Mucosa of gallbladder (tissue), 1 donor: ENCODE measurements at places on chromosomes 12 and 14.

DNA sequence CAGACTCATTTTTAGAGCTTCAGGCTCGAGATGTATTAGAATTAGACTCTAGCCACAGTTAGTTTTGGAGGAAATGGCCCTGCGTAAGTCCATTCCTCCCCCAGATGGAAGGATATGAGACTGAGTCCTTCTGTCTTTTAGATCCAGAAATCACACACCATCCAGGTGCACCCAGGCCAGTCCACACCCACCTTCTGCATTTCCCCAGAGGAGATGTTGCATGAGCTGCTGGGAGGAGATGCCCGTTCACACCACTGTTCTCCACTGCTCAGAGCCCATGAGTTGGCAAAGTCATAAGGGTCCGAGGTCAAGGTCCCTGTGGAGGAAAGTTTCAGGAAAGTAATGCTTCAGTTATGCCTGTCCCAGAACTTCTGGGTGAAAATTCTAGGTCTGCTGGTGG, 29.2 kb downstream of the VWF start:
- DNase-seq, result no peak

DNA sequence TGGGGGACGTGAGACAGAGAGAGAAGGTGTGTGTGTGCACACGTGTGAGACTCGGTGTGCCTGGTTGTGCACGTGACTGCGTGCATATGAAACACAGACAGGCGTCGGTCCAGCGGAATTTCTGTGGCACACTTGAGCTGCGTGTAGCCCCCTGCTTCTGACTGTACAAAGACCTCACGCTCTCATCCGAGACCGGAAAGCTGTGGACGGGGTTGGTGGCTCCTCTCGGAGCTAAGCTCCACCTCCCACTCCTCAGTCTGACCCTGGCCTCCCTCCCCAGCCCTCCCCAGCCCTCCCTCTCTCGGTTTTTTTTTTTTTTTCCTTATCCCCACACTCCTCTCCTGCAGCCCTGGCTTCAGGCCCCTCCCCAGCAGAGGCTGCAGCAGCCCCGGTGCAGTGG, 8.3 kb upstream of the C14orf180 start:
- no peak for DNase-seq

DNA sequence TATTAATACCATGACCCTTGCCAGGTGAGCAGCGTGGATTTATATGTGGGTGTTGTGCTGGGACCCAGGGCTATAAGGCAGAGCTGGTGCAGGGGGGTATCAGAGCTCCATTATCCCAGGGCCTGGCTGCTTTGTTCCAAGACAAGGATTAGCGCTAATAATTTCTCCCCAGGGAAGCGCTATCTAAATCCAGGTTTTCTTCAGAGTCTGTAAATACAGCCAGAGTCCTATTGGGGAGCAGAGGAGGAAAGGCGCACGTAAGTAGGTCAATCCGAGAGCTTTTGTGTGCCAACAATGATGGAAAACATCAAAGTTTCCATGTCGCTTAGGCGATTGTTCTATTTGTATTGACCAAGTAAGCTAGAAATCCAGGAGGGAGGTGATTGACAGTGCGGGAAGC, 1009.7 kb downstream of the VRK1 start:
- DNase-seq, result no peak

GRCh38 chr12:6458281-6459003, 6.6 kb downstream of the TAPBPL start:
- DNase-seq, result no peak

DNA sequence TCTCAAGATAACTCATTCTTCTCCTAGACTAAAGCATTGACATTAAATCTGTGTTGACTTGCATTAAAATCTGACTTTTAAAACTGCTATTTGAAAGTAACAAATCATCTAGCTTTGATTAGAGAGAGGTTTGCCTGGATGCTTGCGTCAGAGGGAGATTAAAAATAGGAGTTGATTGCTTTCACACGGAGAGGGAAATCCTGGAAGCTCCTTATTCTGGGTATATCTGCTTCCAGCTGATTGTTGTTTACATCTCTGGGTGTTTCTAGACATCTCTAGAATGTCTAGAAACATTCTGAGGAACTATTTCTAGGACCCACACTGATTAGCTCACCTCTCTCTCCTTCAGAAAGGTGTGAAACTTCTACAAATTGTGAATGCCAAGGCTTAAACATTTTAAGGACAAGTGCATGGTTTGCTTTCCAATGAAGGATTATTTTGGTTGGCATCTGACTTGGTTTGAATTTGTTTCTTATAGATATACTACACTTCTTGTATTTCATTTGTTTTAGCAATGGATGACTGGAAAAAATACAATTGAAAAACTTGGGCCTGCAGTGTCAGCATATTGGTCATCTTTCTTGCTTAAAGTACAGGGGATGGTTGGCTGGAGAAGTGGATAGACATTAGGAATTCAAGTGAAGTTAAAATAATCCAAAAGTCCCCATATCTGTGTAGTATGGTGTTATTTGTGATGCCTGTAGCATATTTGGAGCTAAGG, 2.1 kb downstream of the DIP2B start:
- DNase-seq, result no peak

DNA sequence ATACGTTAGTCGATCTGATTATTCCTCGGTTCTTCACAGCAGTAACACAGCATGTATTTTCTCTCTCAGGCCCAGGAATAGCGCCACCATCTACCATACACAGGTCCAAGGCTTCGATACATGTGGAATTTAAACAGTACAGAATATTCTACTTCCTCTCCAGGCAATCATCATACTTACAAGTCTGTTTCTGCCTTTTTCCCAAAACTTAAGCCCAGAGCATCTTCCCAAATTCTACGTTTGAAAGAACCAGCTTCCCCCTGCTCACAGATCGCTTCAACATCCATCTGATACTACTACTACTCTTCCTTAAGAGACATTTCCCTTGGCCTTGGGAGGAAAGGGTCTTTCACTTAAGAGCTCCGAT, 626 bp downstream of the TXNDC16 start:
- DNase-seq, result peak; percentile 16

DNA sequence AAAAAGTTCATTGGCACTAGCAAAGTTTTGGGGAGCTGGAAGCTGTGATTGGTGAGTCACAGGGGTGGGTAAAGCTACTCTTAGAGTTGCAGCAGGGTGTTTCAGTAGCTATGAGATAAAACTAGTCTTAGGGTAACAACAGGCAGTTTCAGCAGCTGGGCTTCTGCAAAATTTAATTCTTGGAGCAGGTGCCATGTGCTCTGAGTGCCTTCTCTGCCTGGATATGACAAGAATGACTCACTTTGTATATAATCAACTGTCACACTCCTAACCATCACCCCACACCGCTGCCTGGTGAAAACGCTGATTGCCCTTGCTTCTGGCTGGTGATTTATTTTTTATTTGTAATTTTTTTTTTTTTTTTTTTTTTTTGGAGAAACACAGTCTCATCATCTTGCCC, 10.5 kb upstream of the PLBD2 start:
- no peak for DNase-seq

DNA sequence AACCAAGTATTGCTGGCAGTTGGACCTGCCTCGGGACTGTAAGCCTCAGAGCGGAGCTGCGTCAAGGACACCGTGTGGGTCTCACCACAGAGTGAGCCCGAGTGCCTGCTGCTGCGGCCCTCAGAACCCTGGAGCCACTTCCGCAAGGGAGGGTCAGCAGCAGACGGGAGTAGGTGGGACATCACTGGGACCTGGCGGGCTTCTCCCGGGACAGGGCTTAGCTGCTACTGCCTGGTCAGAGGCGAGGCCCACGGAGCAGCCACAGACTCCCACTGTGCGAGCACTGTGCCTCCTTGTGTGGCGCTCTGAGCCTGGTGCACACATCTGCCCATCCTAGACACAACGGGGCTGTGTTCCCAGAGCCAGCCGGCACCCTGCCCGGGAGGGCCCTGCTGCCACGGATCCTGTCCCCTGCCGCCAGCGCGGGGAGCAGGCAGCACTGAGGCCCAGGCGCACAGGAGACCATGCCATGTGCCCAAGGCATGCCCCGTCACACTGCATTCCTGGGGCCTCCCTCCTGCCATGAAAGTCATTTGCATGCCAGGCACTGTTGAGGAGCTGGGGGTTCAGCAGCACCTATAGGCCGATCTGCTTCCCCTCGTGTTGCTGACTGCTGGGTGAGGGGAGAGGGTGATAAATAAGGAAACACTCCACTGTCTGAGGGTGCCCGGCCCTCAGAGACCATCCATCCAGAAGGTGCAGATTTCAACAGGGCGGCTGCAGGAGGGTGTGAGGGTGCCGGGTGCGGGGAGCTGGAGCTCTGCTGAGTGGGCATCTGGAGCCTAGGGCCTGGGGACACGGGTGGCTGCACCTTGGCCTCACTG, 10.0 kb downstream of the HIP1R start:
- DNase-seq, result no peak

GRCh38 chr14:28756884-28757570, 9.6 kb upstream of the FOXG1 start:
- no peak for DNase-seq

DNA sequence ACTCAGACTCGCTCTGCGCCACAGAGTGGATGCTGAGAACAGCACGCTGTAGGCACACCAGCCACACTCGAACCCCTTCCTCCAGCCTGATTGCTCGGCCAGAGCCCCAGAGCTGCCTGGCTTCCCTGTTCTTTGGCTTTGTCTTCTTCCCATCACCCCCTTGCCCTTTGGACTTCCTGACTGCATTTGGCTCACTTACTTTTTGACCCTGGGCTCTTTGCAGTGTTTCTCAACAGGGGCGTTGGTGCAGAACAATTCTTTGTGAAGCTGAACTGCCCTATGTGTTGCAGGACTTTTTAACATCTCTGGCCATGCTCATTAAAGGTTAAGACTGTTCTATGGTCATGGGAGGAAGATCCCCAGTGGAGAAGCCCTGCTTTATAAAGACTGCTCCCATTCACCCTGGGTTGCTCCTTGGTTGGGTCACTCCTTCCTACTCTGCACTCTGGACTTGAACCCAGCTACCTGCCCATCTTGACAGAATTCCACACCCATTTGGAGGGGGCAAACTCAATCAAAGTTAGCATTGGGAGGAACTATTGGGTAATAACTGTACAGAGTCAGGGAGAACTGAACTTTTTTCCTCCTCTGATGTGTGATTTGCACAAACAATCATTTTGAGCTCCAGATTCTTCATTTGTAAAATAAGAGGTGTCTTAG, 127.7 kb upstream of the PLEKHG7 start:
- peak; percentile 63 for DNase-seq

- no peak for DNase-seq
Observed at GRCh38 chr14:105316577-105316941, 2.0 kb downstream of the PACS2 start.

GRCh38 chr12:4908684-4909409, 858 bp upstream of the KCNA1 start:
- no peak for DNase-seq

DNA sequence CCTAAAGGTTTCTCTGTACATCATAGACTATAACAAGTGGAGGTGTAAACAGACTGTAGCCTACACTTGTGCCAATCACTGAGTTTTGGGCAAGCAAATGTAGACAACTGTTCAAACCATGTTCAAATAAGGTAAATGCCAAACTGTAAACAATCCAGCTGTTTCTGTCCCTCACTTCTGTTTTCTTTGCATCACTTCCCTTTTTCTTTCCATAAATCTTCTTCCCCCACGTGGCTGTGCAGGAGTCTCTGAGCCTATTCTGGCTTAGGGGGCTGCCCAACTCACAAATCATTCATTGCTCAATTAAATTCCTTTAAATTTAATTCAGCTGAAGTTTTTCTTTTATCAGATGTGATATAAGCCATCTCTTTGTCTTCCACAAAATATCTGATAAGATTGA, 65.1 kb upstream of the CPM start:
- DNase-seq, result no peak

DNA sequence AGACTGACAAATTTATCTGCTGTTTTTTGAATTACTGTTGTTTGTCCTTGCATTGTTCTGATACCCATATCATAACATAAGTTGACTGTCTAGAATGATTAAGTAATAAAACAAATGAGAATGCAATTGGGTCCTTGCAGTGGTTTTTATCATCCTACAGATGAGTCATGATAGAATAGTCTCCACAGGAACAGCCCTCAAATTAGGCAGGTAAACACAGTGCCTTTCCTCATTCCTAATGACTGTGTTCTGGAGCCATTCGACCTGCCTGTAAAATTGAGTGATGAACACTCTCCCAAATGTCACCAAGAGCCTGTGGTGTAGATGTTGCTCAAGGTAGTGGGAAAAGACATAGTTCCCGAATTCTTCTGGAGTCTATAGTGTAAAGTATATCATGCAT, 12.3 kb downstream of the NKX2-8 start:
- no peak for DNase-seq

- DNase-seq, result peak; percentile 41
Observed at GRCh38 chr12:125683748-125684381, 618.6 kb downstream of the AACS start.

GRCh38 chr12:89566615-89567014, 40.8 kb upstream of the POC1B start:
- DNase-seq, result no peak

GRCh38 chr14:23577004-23577681, 1.4 kb downstream of the JPH4 start:
- no peak for DNase-seq

GRCh38 chr14:100526632-100527031, 60.6 kb downstream of the BEGAIN start:
- DNase-seq, result peak; percentile 10

- DNase-seq, result peak; percentile 92
Observed at GRCh38 chr14:30223385-30223785, 295.7 kb upstream of the PRKD1 start.

DNA sequence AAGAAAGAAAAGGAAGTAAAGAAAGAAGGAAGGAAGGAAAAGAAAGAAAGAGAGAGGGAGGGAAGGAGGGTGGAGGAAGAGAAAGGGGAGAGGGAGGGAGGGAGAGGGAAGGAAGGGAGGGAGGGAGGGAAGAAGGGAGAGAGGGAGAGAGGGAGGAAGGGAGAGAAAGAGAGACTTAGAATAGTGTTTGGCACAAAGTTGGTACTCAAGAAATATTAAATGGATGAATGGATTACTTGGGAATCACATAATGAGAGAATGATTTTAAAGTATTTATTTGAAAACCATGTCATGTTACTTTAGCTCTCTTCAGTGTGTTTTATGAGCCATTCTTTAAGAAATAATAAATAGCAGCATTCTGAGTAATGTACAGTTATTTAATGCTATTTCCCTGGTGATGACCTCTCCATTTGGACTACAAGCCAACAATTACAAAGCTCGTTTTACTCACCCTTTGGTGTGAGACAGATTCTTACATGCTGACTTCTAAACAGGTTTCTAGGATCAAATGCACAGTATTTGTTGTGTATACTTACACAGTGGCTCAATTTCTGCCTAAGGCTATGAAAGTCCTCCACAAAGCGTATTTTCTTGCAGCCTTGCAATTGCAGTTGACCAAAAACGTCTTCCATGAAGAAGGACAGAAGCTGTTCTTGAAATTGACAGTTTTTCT, 861 bp downstream of the IL26 start:
- DNase-seq, result no peak

DNA sequence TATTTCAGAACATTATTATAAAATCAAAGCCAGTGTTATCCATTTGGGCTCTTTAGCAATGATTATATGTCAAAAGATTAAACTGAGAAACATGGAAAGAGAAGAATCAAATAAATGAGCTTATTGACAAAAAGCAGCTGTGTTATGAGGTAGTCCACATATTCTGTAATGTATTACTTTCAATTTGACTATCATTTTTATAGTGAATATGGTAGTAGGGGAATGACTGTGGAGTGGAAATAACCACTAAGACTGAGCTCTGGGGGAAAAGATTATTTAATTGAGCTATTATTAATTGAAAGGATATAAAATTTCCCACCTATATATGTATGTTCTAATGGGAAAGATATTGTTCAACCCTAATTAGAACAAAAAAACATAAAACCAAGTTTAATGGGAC, 381.3 kb downstream of the TMTC2 start:
- no peak for DNase-seq
